Nucleus accumbens (tissue), 56 donors: ENCODE measurements at places on chromosomes 11 and 22.

DNA sequence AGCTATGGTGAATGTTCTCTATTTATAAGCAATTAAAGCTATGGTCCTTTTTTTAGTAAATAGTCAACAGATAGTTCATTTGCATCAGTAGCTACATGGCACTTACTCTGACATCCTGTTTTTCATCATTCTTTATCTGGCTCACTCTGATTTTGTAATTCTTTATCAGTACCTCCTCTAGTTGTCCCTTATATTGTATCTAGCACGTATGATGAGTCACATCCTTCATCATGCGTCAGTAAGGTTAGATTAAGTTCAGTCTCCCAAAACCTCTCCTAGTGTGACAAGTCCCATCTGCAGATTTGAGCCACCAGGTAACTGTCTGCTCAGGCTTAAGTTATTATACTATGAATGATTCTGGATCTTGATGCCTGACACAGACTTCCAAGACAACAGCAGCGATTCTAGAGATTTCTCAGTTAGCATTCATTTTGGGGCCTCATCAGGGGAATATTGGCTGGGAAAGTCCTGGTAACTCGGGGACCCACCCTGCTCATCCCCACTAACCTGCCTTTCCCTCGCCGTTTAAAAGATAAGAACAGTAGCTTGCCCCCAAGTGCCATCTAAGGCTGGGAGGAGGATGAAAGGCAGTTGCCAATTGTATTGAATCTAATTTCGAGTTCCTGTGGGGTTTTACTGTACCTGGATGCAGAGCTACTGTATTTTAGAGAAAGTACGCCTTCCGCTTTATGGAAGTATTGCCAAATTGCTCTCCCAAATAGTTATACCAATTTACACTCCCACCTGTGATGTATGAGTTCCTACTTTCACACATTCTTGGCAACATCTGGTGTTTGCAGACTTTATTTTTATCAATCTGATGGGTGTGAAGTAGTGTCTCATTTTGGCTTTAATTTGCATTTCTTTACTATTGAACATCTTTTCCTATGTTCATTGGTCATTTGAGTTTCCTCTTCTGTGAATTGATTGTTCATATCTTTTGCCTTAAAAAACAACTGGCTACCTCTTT lies 55.9 kb downstream of the ZC3H12C start:
- no peak for DNase-seq

DNA sequence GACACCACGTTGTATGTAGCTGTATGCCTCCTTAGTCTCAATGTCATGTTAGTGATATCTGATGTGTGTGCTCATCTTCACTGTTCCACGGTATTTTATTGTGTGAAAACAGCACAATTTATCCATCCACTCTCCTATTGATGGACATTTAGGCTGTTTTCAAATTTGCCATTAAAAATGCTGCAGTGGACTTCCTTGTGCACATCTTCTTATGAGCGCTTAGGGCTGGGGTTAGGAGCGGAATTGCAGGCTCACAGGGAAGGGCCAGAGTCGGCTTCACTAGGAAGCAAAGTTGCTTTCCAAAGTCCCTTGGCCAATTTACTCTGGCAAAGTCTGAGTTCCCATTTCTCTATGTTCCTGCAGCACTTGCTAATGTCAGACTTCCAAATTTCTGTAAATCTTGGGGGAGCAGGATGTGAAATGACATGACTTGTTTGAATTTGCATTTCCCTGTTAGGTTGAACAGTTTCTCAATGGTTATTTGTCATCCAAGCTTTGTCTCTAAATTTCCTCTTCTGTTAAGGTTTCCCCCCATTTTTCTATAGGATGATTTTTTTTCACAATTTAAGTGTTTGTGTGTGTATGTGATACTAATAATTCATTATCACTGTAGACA lies 75.4 kb downstream of the MYEOV start:
- no peak for DNase-seq

- no peak for DNase-seq
These were observed 144.5 kb downstream of the CCDC34 start for GRCh38 chr11:27218421-27219038.

- no peak for DNase-seq
These were observed 261.1 kb downstream of the OPCML start for GRCh38 chr11:133271206-133271605.

GRCh38 chr22:42217019-42217751 lies 53.3 kb downstream of the TCF20 start:
- no peak for DNase-seq

DNA sequence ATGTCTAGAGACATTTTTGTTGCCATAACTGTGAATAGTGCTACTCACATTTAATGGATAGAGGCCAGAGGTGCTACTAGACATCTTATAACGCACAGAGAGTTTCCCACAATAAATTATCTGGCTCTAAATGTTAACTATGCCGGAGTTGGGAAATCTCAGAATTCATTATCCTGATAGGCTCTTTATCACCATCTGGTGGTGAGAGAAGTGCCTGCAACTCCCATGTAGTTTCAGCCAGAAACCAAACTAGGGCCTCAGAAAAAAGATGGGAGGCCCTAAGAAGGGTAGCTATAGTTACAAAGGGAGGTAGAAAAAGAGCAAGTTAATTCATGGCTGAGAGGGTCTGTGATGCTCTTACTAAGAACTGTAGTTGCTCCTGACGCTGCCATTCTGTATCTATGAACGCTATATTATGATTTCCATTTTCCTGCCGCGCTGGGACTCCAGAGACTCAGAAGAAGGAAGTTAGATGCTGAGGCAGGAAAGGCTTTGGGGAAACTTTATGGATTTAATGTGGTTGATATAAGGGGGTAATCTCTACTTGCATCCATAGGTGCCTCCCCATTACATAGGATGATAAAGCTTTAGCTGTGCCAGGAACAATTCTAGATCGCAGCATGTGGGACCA lies 22.9 kb upstream of the MRPL17 start:
- no peak for DNase-seq

DNA sequence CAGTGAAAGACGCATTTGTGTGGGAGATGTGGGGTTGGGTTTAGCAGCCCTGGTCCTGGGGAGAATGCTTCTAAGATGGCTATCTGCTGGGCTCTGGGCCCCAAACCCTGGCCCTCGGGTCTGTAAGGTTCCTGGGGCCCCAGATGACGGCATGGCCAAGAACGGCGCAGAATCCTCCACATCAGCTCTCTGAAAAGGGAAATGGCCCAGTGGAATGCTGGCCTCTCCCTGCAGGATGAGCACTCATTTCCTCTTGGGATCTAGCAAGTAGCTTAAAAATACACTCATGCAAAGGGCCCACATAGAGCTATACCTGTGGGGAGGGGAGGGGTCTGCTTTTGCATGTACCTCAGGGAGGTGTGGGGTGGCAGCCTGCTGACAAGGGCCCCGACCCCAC lies 37.5 kb upstream of the LINC01488 start:
- DNase-seq, result no peak

- no peak for DNase-seq
These were observed 220.6 kb upstream of the ISX start for GRCh38 chr22:34845391-34845790.

GRCh38 chr11:60127311-60127811 lies 38.9 kb downstream of the MS4A2 start:
- no peak for DNase-seq
